ENCODE measurements at places on chromosomes 7 and 10. TPM values are rescaled to one million over a fixed set of nuclear protein-coding genes. Genes with fewer than 3 reads are reported as not detected.

Gene EBF3
- total RNA-seq = not detected

Gene STEAP1
- total RNA-seq = 56.8 TPM

Gene HDAC9
- 10.3 TPM for total RNA-seq

Gene WDFY4
- total RNA-seq = not detected

Gene SNCG
- total RNA-seq = 3.9 TPM

Gene HOXA6
- 4.3 TPM for total RNA-seq

Gene C10orf62
- total RNA-seq = not detected

Gene CHST3
- total RNA-seq = 26.8 TPM

Data from placental pericyte (primary cell).